Pulmonary artery endothelial cell (primary cell): ENCODE measurements at places on chromosomes 2 and 18. TPM values are rescaled to one million over a fixed set of nuclear protein-coding genes. Genes with fewer than 3 reads are reported as not detected.

GRCh38 chr2:165357758-165358157 lies 111.7 kb upstream of the CSRNP3 start:
- DNase-seq, result no peak

- DNase-seq, result no peak
These were observed 28.6 kb downstream of the SNTG2 start for GRCh38 chr2:979069-979928.

DNA sequence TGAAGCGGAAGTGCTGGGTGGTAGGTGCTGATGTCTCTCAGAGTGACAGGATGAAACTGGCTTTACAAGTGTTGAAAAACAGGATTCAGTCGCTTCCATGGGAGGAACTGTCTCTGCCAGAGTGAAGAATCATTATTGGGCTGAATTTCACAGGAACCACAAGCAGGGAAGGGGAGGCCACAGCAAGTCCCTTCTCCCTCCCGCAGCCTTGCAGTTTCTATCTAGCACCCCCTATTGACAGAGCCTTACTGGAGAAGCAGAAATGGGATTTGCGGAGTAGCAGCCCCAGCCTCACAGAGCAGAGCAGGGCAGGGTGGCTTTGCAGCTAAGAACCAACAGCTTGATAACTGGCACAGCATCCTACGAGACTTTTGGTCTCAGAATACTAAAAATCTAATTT lies 33.3 kb upstream of the RMP24 start:
- DNase-seq, result no peak

DNA sequence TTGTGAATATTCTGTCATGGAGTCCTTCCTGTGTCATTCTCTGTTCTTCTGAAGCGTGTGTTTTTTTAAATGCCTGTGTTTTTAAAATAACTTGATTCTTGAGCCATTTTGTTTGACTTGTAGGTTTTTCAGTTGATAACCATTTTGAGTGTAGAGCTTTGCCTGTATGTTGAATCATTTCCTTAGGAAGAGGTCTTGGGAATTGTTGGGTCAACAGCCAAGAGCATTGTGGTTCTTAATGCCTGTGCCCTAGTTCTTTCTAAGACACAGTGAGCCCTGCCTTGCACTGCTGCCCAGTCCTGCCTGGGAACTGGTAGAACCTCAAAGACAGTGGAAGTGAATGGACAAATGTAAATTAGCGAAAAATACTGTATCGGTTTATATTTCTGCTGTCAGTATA lies 25.9 kb downstream of the RAB12 start:
- DNase-seq, result peak; percentile 74

DNA sequence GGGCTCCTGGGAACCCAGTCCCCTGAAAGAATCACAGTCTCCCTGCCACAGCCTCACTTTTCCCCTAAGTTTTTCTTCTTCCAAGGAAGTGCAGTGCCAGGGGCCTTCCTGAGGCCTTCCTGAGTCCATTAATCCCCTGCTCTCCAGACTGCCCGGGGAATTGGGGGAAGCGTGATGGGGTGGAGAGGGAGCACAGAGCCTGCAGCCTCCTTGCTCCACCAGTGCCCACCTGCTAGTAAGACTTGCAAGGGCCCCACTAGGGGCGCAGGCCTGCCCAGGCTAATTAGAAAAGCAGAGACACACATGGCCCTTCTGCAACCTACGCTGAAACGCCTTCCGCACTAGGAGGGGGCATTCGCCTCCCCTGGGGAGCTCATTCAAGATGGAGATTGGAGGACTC lies 110.6 kb downstream of the MRO start:
- DNase-seq, result no peak

- DNase-seq, result no peak
These were observed 33.8 kb upstream of the OSR1 start for GRCh38 chr2:19392191-19392590.

- no peak for DNase-seq
These were observed 20.0 kb upstream of the LANCL1 start for GRCh38 chr2:210496512-210496911.

DNA sequence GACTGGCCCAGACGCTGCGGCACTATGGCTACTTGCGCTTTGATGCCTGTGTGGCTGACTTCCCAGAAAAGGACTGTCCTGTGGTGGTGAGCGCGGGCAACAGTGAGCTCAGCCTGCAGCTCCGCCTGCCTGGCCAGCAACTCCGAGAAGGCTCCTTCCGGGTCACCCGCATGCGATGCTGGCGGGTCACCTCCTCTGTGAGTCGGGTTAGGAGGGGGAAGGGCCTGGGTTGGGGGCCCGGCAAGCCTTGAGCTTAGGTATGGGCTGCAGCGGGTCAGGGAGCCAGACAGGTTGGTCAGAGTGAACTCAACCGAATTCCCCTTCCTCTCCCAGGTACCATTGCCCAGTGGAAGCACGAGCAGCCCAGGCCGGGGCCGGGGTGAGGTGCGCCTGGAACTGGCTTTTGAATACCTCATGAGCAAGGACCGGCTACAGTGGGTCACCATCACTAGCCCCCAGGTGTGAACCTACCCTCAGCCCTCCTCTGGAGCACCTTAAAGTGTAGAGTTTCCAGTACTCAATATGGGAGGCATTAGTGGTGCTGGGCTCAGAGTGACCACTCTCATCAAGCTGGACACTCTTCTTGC lies 4.9 kb downstream of the ZNF513 start:
- DNase-seq, result no peak

DNA sequence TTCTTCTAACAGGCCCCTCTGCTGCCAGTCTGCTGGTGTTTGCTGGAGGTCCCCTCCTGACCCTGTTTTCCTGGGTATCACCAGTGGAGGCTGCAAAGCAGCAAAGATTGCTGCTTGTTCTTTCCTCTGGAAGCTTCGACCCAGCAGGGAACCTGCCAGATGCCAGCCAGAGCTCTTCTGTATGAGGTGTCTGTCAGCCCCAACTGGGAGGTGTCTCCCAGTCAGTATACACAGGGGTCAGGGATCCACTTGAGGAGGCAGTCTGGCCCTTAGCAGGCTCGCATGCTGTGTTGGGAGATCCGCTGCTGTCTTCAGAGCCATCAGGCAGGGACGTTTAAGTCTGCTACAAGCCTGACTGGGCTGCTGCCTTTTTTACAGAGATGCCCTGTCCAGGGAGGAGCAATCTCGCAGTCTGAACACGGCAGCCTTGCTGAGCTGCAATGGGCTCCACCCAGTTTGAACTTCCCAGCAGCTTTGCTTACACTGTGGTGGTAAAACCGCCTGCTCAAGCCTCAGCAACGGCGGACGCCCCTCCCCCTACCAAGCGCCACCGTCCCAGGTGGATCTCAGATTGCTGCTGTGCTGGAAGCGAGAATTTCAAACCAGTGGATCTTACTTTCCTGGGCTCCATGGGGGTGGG lies 29.9 kb downstream of the CHCHD5 start:
- DNase-seq, result no peak

GRCh38 chr2:114294741-114295140 lies 147.7 kb upstream of the DPP10 start:
- no peak for DNase-seq

ZAP70 gene
- total RNA-seq, result not detected in 2 replicates

DTYMK gene
- 48.2 and 64.2 TPM in 2 replicates for total RNA-seq

- DNase-seq, result no peak
These were observed 447.6 kb upstream of the ID2 start for GRCh38 chr2:8234253-8234652.

SLC38A11 gene
- total RNA-seq, result not detected in 2 replicates

SCTR gene
- not detected in 2 replicates for total RNA-seq

GRCh38 chr2:195495966-195496365 lies 161.1 kb upstream of the SLC39A10 start:
- DNase-seq, result no peak

HAAO gene
- total RNA-seq, result 0.18 and 0.20 TPM in 2 replicates

- no peak for DNase-seq
These were observed 2.8 kb downstream of the SERPINB12 start for GRCh38 chr18:63545000-63545399.

COX5B gene
- total RNA-seq, result 219 and 270 TPM in 2 replicates

GCG gene
- total RNA-seq, result not detected in 2 replicates

DNA sequence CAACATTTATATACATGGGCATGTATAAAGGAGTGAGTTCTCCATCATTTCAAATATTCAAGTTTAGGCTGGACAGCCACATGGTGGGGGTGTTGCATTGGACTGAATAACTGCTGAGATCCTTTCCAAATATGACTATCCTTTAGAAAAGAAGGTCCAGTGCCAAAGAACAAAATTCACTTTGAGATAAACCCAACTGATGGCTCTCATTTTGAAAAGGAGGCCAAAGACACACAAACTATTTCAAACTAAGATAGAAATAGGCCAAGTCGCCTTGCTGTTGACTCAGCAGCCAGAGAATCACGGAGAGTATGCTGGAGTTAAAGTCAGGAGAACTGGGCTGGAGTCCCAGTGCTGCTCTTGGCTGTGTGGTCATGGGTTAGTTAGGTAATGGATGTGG lies 204.5 kb upstream of the LRATD1 start:
- no peak for DNase-seq

PTPRN gene
- total RNA-seq, result not detected in 2 replicates

GRCh38 chr2:9330612-9331270 lies 92.6 kb downstream of the ITGB1BP1 start:
- no peak for DNase-seq

- no peak for DNase-seq
These were observed 252.2 kb upstream of the SPHKAP start for GRCh38 chr2:228433721-228434120.

SCN9A gene
- total RNA-seq, result 0.11 and 0.33 TPM in 2 replicates

LAMA3 gene
- 4.7 and 5.5 TPM in 2 replicates for total RNA-seq

GREB1 gene
- 0.07 TPM in 2 replicates for total RNA-seq

DNA sequence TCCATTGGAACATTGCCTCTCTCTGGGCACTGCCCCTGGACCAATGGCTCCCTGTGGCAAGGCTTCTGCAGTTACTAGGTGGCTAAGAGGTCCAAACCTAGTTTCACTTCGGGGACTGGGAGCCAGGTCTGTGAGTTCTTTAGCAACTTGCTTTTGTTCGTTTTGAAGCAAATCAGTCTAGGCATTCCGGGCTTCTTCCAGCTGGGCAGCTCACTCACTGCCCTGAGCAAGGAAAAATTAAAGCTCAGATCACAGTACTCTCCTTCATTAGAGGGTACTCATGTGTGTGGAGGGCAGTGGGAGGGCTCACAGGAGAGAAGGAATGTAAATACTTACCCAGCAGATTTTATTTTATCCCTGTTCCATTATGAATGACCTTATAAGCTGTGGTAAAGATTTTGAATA lies 80.3 kb downstream of the SPP2 start:
- no peak for DNase-seq

GRCh38 chr2:236947896-236948295 lies 137.8 kb upstream of the COPS8 start:
- DNase-seq, result no peak

- no peak for DNase-seq
These were observed 124.3 kb upstream of the FOSL2 start for GRCh38 chr2:28268386-28268785.

ALPG gene
- not detected in 2 replicates for total RNA-seq

DNA sequence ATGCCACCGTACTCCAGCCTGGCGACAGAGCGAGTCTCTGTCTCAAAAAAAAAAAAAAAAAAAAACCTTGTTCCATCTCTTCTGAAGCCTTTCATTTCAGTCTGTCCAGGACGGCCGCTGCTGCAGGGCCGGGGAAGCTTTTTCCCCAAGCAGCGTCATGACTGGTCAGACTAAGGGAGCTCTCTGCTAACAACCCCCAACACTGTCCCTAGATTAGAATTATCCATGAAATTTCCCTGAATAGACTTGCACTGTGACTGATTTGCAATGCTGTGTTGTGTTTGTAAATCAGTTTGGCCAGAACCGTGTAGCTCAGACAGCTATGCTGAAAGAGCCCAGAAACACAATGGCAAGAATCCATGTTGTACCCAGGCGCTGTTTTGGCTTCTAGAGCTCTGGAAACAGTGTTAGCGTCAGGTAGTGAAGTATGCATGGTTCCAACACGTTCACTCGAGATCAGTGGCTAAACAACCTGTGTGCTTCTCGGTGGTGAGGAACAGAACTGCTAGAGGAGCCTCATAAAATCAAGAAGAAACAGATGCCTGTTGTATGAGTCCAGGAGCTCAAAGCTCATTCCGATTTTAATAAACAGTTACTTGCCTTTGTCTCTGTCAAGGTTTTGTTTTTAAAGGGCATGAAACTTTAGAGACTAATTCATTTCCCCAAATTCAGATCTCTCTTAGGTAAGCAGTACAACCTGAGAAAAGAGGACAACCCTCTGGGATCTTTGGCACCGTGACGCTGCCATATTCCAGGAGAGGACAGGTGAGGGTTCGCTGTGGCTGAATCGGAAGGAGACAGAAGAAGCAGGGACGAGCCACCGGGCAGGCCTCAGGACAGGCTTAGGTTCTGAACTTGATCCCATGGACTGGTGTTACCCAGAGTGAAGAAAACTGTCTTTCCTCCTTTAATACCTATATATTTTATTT lies 43.5 kb downstream of the GORASP2 start:
- no peak for DNase-seq

GKN1 gene
- total RNA-seq, result not detected in 2 replicates

SERPINB3 gene
- total RNA-seq, result not detected in 2 replicates

BARD1 gene
- 21.2 and 61.8 TPM in 2 replicates for total RNA-seq

RTTN gene
- 10.6 and 18.9 TPM in 2 replicates for total RNA-seq

DNA sequence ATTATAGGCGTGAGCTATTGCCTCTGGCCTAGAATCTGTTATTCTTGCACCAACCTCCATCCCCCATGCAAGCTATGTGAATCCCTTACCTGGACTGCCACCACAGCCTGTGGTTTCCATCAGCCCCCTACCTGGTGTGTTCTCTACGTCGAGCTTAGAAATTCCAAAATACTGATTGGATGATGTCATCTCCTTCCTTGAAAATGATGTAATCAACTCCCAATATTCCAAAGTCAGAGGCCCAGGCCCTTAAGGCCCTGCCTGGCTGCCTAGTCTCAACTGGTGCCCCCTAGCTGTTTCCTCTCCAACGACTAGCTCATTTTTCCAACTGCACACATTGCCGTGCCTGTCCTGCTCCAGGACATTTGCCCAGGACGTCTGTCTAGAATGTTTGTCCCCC lies 41.3 kb upstream of the GBX2 start:
- no peak for DNase-seq

DNA sequence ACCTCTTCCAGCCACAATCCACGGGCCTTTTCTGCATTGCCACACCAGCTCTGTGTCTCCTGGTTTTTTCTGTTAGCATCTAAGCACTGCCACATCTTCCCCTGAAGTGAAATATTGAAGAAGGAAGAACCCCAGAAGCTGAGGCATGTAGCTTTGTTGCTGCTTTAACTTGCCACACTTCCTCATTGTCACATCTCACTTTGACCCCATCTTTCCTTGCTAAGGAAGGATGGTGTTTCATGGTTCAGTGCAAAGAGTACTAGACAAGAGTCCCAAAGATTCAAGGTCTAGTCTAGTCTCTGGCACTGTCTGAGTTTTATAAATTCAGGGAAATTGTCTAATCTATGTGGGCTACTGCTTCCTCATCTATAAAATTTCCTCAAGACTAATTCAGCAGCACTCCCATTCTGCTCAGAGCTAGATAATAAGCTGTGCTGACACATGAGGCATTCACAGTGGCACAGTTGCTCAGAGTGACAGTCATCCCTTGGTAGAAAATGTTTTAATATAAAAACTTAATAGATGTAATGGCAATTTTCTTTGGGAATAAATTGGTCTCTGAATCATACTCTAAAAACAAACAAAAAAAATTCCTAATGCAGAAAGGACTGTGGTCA lies 483.0 kb upstream of the ID2 start:
- no peak for DNase-seq

KCNE4 gene
- not detected in 2 replicates for total RNA-seq

GRCh38 chr2:111219285-111219684 lies 98.6 kb downstream of the BCL2L11 start:
- DNase-seq, result no peak

GRCh38 chr2:109516445-109517117 lies 97.2 kb downstream of the SEPTIN10 start:
- no peak for DNase-seq

TEX44 gene
- not detected in 2 replicates for total RNA-seq

AGXT gene
- total RNA-seq, result not detected in 2 replicates
